Fibroblast of skin of right quadriceps (primary cell): ENCODE measurements at places on chromosomes 2 and 18.
A peak's percentile ranks its signal among the peaks of the same experiment; 100 is the strongest.

DNA sequence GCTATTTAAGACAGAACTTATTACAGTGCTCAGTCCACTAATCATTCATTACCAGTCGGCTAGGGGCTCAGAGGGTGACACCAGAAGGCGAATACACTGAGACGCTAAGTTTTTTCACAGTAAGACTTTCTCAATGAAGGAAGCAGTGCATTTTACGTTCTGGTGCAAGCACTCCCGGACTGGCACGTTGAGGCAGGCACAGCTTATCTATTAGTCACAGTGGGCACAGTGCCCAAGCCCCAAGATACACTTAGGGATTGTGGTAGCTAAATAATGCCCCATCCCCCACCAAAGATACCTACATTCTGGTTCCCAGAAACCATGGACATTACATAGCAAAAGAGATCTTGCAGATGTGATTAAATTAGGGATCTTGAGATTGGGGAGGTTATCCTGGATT, 32.6 kb upstream of the BCL11A start:
- DNase-seq: no peak

- peak; percentile 91 for DNase-seq
Measured at GRCh38 chr2:200944467-200945394, 18.7 kb downstream of the ORC2 start.

GRCh38 chr2:86622519-86623042, 1.1 kb downstream of the RNF103 start:
- DNase-seq: peak; percentile 12

DNA sequence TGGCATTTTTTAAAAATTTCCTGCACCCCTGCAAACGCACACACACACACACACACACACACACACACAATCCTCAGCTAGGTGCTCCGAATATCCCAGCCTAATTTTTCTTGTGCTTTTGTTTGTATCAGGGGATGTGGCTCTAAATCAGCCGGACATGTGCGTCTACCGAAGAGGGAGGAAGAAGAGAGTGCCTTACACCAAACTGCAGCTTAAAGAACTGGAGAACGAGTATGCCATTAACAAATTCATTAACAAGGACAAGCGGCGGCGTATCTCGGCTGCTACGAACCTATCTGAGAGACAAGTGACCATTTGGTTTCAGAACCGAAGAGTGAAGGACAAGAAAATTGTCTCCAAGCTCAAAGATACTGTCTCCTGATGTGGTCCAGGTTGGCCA, 1.8 kb downstream of the HOXD13 start:
- DNase-seq: no peak

- peak; percentile 62 for DNase-seq
Measured at GRCh38 chr2:16664052-16664731, 1.4 kb downstream of the CYRIA start.
